ENCODE measurements at places on chromosomes 5 and 9. TPM values are rescaled to one million over a fixed set of nuclear protein-coding genes. Genes with fewer than 3 reads are reported as not detected.

C8G gene
- not detected for total RNA-seq

SLC23A1 gene
- total RNA-seq: not detected

FOXE1 gene
- 0.04 TPM for total RNA-seq

CDH9 gene
- not detected for total RNA-seq

PCDHB5 gene
- 3.1 TPM for total RNA-seq

DNA sequence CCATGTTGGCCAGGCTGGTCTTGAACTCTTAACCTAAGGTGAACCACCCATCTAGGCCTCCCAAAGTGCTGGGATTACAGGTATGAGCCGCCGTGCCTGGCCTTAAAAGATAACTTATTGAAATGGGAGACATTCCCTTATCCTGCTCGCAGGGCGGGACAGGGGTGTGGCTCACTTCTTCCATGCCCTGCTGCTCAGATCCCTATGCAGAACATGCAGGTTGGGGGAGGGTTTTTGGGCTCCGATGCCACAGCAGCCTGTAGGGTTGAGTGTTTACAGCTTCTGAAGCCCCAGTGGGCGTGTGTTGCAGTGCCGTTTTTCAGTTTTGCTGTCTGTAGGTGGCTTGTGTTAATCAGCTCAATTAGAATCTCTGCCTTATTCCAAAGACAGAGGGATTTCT is 108.0 kb upstream of the BRINP1 start:
- DNase-seq: no peak

- no peak for DNase-seq
These were observed 29.5 kb downstream of the PFDN1 start for GRCh38 chr5:140273401-140273877.

- no peak for DNase-seq
These were observed 484.0 kb downstream of the ZNF608 start for GRCh38 chr5:124262470-124262869.

DNA sequence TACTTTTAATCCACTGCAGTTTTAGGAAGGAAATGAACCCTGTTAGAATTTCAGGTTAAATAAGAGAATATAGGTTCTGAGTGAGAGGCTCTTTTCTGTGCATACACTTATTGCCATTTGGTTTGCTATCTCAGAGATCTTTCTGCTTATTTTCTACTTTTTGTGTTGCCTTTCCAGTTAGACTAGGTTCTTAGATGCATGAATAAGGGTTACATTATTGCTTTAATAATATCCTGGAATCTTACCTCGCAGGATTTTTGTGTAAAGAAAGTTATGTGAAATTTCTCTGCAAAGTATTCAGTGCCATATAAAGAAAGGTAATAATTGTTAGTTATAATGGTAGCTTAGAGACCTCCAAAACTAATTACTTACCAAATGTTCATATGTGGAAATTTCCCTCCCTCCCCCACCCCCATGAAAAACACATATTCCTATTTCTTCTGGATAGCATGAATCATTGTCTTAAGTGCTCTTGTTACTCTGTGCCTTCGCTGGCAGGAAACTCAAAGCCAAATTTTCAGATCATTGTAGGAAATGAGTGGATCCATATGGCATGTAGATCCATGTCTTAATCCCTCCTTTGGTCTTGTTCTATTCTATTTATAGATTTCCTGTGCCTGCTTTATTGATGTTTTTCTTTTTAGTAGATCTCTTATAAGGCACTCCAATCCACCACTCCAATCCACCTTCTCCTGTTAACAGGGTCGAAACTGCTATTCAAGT is 2.7 kb upstream of the APBA1 start:
- no peak for DNase-seq

GRCh38 chr9:131046581-131047202 is 37.7 kb downstream of the LAMC3 start:
- DNase-seq: peak; percentile 1

- peak; percentile 23 for DNase-seq
These were observed 131.9 kb upstream of the ANKH start for GRCh38 chr5:15003511-15003920.

DNA sequence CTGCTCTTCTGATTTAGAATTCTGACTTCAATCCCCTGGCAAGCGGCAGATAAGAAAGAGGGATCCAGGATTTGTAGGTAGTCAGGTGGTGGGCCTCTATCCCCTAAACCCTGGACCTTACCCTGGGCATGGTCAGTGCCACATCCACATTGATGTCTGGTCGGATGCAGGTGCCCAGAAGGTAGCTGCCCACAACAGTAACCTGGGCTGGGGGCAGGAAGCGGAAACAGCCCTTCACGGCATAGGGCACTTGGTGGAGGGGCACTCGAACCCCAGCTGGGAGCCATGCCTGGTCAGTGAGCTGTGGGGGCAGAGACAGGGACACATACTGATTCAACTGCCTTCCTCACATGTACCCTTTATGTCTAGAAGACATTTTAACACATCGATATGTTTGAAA is 3.8 kb downstream of the NOL6 start:
- DNase-seq: no peak

GRCh38 chr5:125743939-125744338 is 679.3 kb upstream of the GRAMD2B start:
- DNase-seq: no peak

- DNase-seq: no peak
These were observed 86.9 kb downstream of the AOPEP start for GRCh38 chr9:94813379-94813778.

DNA sequence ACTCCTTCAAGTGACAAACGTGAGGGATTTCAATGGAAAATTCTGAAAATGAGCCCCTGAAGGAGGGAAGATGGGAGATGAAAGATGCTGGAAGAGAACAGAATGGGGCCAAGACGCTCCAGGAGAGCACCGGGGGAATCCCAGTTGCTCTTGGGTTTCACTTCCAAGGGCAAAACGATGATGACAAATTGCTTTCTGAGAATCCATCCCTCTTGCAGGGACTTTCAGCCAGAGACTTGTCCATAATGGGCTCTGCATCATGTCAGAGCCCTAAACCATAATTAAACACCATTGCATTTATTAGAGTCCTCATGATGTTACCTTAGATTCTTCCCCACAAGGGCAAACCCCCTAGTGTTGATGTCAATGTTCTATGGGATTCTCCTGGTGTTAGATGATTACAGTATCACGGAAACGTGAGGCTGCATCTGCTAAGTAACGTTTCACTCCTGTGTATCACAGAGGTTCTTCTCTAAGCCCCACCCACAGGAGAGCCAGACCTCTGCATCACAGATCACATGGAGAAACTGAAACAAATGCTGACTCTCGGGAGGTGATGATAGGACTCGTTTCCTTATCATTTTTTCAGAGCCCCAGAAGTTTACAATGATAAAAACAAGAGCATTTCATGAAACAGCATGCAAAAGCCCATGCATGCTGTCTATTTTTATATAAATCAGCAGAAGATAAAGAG is 114.4 kb downstream of the TENT4A start:
- no peak for DNase-seq

GRCh38 chr5:170238456-170239196 is 5.8 kb downstream of the C5orf58 start:
- DNase-seq: no peak

- peak; percentile 19 for DNase-seq
These were observed 37.1 kb upstream of the CEP120 start for GRCh38 chr5:123460296-123460729.

- no peak for DNase-seq
These were observed 58.0 kb upstream of the JAK2 start for GRCh38 chr9:4927043-4927471.

DNA sequence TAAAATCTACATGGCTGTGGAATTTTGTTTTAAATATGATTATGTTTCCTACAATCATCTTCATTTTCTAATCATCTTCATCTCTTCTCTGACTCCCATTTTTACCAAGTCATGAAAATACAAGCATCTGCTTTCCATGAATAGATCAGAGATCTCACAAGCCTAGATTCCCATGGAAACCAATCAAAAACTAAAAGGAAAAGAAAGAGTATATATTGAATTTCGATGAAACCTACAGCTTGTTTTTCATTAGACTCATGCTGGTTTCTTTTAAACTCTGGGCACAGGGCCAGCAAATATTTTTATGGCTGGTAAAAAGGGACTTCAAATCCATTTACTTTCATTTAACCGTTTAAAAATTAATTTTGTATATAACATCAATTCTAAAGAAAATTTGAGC is 51.2 kb downstream of the INVS start:
- no peak for DNase-seq

DNA sequence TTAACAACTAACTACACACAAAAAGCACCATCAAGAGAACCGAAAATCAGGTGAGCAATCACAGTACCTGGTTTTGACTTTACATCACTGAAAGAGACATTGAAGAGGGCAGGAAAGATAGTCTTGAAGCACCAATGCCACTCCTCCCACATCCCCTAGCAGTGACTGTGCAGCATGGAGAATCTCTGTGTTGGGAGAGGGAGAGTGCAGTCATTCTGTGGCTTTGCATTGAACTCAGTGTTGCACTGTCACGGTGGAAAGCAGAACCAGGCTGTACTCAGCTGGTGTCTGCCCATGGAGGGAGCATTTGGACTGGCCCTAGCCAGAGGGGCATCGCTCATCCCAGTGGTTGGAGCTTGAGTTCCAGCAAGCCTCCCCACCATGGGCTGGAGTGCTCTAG is 40.4 kb downstream of the C5 start:
- DNase-seq: no peak

- no peak for DNase-seq
These were observed 22.5 kb downstream of the MUSK start for GRCh38 chr9:110691002-110691549.

DNA sequence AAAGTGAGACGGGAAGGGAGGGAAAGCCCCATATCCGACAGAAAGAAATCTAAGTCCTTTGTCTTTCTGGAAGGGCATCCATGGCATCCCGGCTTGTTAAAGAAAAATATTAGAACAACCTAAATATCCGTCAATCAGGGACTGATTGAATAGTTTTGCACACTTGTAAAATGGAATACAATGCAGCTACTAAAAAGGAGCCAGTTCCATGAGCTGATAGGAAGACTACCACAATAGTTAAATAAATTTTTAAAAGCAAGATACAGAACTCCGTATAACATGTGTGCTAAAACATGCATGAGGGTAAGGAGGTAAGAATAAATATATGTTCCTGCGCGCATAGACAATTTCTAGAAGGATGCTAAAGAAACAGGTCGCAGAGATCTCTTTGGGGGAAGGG is 12.8 kb upstream of the GNPDA1 start:
- DNase-seq: no peak

DNA sequence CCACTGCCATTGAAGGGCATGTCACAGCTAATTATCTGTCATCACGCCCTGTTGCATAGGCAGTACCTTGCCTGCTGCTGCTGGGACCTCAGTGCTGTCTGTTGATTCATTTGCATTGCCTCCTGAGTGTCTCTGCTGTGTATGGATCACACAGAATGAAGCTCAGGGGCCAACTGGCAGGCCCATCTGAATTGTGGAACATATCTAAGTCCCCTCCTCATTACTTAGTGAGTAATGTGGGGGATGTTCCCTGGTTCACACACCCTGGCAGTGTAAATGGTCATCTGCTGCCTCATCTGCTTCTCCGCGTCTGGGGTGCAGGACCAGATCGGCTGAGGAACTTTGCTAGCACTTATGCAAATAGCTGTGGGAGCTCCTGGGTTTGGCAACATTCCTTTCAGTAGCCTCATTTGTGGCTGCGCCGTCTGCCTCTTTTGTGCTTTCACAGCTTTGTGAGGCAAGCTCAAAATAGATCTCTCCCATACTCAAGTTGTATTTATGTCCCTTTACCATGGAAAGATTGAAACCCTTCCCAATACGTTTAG is 25.4 kb downstream of the TYRP1 start:
- DNase-seq: peak; percentile 19

DNA sequence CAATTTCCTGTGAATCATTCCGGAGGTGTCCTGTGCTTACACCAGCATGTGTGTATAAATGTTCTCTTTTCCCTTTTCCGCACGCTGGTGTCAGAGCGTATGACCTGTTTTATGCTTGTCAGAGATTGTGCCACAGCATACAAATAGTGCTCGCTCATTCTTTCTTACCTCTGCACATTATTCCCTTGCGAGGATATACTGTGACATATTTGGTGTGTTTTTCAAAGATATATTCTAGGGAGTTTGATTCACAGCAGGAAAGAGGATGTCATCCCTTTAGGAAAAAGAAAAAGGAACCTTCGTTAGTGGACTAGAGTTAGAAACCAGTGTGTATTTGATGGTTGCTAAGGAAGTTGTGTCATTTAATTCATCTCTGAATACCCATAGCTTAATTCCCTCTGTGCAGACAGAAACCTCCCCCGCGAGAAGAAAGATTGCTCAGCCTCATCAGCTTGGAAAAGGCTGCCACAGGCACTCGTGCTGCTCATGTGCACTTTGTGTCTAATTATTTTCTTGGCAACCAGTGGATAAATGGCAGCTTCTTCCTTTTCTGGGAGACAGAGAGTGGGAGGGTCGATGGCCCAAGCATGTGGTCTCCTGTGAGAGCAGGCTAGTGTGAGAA is 14.7 kb upstream of the CCIN start:
- DNase-seq: no peak

DNA sequence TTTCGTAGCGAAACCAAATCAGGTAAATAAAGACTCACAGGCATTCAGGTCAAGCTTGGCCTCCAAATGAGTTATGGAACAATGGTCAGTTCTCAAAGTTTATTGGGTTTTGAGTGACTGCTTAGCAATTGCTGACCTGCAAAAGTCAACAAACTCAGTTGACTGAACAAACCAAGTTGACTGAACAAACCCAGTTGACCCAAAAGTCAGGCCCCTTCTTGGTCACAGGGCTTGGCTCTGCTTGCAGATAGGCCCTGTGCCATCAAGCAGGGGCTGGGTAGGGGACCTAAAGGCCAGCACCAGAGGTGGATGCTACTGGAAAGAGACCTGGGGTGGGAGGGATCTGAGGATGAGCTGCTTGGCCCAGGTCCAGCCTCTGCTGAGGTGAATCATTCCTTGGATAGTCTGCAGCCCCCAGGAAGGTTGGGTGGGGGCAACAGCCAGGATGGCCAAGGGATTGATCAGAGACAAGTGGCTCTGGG is 64.6 kb downstream of the GADD45G start:
- DNase-seq: no peak

- no peak for DNase-seq
These were observed 235.7 kb downstream of the TUSC1 start for GRCh38 chr9:25442526-25442925.

- no peak for DNase-seq
These were observed 208.3 kb upstream of the MAP3K1 start for GRCh38 chr5:56607074-56607473.

GRCh38 chr5:138725818-138726416 is 27.3 kb upstream of the CTNNA1 start:
- DNase-seq: no peak

DNA sequence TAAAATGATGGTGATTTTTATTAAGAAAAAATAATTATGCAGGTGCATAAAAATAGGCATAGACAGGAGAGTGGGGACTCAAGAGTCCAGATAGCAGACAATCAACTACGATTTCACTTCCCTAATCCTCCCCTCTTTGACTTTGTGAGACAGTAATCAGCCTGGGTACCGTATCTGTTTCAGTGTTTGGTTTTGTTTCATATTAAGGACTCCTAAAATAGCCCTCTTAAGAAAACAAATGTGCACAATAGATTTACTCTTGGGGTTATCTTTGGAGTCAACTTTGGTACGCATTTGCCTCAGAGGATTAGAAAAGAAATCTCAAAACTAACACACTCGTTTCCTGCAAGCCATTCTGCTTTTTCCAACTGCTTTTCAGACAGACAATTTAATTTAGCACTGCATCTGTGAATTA is 96.3 kb downstream of the ZNF608 start:
- no peak for DNase-seq

GRCh38 chr5:72133212-72133990 is 26.1 kb downstream of the MAP1B start:
- DNase-seq: no peak

Measured in kidney epithelial cell (primary cell).